ENCODE measurements at places on chromosomes 3 and 15.

- no peak for DNase-seq
Observed at GRCh38 chr3:14505803-14506500, 34.2 kb downstream of the GRIP2 start.

- no peak for DNase-seq
Observed at GRCh38 chr3:184846496-184846895, 34.5 kb downstream of the VPS8 start.

GRCh38 chr3:101217472-101218245 lies 102.7 kb downstream of the IMPG2 start:
- DNase-seq: no peak

GRCh38 chr3:149459491-149460059 lies 14.9 kb upstream of the TM4SF4 start:
- no peak for DNase-seq

DNA sequence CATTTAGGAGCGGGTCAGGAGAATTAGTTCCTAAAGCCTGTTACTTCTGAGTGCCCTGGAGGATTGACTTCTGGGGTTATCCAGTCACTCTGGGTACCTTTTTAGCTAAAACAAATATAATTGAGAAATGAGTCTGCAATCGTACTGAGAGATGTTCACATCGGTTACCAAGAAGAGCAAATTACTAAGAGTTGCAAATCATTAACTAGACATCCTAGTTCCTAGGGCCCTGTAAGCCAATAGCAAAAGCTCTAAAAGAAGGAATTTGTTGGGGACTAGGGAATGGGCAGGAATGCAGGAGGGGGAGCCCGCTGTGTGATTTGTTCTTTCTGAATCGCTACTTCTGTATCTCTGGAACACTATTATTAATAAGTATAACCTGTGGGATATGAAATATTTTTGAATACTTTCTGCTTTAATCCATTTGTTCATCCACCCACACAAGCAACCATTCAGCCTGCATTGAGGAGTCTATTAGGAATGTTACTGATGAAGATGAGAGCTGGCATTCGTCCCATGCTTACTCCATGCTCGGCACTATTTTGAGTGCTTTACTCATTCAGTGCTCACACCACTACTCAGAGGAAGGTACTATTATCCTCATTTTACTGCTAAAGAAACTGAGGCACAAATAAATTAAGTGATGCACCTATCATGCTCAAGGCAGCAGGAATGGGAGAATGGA lies 31.5 kb upstream of the KY start:
- DNase-seq: no peak

DNA sequence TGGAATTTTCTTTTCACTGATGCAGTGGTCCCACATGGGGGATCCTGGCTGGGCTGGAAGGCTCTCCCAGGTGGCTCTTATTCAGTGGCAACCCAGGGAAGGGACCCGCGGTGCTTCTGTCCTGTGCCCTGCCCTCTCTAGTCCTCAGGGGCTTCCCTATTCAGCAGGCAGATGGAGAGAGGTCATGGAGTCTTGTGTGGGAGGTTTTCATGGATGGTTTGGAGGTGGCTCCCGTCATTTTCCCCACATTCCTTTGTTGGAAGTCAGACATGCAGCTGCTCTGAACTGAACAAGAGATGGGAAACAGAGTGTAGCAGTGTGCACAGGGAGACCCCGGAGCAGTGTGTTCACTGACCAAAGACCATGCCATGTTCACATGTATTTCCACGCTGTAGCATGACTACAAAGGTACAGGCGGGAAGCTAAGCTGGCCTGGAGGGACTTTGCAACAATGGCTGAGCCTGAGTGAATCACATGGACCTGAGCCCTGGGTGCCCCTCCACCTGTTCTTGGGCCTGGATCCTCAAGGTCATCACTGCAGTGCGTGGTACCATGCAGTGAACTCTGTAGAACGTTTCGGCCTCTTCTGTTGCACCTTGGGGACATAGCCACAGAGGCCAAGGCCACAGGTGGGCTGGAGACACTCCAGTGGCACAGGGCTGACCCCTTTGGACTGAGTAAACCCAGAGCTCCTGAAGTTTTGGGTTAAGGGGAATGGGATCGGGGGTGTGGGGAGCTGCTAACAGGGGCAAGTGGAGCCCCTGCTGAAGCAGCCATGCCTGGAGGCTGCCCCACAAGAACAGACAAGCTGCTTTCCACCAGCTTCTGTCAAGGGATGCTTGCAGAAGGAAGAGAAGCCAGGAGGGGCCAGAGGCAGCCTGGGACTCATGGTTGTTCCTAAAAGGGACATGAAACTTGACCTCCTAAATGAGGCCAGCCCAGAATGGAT lies 123.0 kb downstream of the ASB7 start:
- DNase-seq: no peak

DNA sequence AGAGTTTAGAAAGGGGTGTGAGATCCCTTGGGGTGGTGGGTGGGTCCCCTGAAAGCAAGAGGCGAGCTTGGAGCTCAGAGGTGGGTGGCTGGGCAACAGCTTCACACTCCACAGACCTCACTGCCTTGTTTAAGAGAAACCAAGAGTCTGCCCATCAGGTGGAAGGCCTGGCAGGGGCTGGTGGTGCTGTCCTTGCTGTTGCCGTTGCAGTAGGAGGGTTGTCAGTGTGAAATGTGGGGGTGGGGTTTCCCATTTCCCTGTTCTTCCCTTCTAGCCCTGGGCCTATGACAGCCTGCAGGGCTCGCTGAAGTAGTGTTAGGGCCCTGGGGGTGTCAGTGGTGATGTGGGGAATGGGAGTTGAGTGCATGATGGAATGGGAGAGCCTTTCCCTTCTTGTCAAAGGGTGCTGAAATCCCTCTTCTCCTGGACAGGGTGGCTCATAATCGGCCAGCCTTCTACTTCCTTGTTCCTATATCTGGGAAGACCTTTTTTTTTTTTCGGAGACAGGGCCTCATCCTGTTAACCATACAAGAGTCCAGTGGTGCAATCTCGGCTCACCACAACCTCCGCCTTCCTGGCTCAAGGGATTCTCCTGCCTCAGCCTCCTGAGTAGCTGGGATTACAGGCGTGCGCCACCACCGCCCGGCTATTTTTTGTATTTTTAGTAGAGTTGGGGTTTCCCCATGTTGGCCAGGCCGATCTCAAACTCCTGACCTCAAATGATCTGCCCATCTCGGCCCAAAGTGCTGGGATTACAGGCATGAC lies 4.3 kb downstream of the PLEKHO2 start:
- DNase-seq: no peak

- DNase-seq: no peak
Observed at GRCh38 chr3:172846103-172846561, 95.6 kb downstream of the ECT2 start.

DNA sequence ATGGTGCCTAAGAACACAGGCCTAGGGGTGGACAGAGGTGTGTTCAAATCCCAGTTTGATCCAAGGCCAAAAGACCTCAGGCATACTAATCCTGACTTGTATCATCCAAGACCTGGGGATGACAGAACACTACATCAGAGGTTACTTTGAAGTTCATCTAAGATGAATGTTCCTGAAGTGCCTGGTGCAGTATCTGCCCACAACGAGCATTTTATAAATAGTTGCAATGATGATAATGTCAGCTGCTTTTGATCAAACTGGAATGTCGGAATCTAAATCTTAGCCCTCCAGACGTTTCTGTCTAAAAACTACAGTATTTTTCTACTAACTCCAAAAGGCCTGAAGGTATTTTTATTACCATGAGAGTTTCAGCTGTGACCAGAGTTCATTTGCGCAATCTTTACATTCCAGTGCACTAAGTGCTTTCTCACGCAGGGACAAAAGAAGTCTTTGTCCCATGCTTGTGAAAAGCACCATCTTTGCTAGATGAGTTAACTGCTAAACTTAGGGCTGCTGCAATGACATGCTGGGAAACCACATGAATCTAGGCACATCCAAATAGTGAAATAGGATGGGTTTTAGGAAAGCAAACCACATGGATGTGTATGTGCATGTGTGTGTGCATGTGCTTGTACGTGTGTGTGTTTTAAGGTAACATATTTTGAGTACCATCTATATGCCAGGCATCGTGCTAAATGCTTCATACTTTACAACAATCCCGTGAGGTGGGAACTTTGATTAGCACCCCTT lies 18.1 kb downstream of the ANXA2 start:
- no peak for DNase-seq

DNA sequence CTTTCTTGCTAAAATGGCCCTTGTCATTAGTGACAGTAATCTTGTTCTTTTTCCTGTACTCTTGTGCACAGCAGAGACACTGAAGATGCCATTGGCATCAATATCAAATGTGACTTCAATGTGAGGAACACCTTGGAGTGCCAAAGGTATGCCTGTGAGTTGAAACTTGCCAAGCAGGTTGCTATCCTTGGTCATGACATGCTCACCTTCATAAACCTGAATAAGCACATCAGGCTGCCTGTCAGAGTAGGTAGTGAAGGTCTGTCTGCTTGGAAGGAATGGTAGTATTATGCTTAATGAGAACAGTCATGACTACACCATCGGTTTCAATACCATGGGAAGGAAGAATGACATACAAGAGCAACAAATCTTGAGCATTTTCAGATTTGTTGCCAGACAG lies 6.3 kb upstream of the RAB5A start:
- no peak for DNase-seq

DNA sequence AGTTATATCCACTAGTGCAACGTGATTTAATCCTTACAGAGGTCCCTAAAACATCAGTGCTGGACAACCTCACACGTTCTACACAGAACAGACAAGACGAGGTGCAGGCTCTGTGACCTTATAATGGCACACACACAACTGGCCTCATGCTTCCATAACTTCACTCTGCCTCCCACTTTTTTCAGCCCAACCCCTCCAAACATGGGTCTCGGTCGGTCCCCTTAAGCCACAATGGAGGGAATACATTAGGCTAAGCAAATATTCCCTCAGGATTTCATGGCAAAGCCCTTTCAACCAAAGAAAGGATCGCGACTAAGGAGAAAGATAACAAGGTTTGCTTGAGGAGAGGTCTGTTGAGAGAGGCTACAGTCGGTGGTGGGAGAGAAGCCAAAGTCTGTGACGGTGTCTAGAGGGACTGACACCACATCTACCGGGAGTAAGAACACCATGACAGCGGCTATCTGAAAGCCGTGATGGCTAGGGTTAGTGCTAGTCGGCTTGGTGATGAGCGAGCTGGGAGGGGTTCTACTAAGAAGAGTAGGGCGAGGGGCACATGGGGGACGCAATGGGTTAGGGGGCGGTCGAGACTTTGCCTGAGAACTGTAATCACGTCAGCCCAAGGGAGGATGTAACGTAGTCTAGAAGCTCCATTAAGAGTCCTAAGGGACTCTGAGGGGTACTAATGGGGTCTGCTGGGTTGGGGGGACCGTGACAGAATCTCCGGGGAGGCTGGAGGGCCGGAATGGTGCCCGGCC lies 1.0 kb downstream of the MYO9A start:
- DNase-seq: no peak

DNA sequence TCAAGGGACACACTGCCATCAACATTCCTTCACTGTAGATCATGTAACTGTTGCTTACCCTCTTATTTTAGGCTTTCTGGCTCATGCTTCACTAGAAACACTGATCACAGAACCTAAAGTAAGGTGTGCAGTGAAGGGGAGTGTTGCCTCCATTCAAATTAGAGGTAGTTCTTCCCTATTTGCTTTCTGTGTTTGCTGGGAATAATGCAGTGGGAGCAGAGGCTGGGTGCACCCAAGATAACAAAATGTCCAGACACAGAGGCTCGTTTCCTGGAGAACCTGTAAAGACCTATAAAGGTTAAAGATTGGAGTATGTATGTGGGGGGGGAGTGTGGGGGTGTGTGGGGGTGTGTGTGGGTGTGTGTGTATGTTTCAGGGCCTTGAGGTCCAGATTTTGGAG lies 2.1 kb upstream of the CLDN18 start:
- no peak for DNase-seq

DNA sequence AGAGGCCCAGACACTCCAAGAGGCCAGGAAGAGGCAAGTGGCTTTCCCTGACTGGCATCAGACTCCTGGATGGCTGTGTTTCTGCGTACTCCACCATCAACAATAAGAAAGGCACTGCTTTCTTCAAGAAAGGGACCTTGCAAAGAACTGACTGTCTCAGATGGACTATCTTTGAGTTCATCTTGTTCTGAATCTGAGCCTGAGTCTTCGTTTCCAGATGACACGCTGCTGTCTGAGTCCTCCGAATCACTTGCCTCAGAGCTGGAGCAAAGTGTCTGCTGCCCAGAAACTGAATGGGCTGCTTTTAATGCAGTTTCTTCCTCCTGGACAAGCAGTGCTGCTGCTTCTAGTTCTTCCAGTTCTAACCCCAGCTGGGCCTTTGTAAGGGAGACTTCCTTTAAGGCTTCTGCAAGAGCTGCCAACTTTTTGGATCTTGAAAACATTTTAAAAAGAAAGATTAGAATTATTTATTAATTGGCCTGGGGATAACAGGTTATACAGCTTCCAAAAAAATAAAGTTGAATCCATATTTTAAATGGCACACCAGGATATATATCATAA lies 97.8 kb downstream of the SHQ1 start:
- DNase-seq: no peak

- no peak for DNase-seq
Observed at GRCh38 chr15:78003539-78004008, 73.9 kb downstream of the TBC1D2B start.

DNA sequence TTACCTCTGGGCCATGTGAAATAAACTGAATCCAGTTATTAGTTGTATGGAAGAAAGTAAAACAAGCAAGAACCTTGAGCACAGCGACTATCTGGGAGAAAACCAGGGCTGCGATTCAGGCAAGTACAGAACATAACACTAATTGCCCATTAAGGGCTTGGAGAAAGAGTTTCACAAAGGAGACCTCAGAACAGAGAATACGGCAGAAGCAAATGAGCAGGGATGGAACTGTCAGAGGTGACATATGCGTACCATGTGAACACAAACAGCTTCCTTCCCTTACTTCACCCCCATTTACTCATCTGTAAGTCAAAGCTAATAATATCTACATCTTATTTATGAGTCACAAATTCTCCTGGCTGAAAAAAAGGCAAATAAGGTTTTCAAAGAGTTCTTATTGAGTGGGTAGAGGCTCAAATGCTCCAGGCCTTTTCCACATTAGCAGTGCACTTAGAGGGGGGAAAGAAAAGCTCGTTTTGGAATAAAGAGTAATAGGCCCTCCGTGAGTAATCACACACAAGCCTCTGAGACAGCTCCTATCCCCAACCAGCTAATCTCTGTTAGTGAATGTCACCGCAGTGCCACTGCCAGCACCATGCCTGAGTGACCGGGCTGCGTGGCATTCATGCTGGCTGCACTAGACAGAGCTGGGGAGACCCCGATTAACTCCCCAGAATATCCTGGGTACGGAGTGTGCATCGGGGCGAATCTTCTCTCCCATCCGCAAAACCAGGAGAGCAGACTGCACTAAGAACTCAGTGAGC lies 2.6 kb downstream of the PCSK6 start:
- no peak for DNase-seq

GRCh38 chr3:195698325-195698646 lies 22.5 kb upstream of the MUC20 start:
- DNase-seq: no peak

- DNase-seq: no peak
Observed at GRCh38 chr15:25903024-25903581, 40.0 kb upstream of the ATP10A start.

- DNase-seq: peak; percentile 19
Observed at GRCh38 chr3:113287803-113288648, 76.7 kb downstream of the BOC start.
